ENCODE measurements at places on chromosomes 5 and 9.
A peak's percentile ranks its signal among the peaks of the same experiment; 100 is the strongest.

DNA sequence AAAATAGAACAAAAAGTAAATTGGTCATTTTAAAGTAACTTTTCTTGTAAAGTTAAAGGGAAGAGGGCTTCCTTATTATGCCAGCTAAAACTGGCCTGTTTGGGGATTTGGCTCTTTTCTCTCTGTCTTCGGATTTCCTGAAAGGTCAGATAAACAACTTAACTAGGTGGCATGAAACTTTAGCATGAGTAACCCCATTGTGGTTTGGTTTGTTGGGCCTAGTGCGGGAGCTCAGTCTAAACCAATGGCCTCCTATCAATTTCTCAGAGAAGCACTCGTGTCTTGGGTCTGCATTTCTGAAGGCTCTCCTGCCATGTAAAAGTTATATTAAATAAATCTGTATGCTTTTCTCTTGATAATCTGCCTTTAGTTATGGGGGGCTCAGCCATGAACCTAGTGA lies 48.5 kb upstream of the ANKH start:
- DNase-seq = no peak

- no peak for DNase-seq
Observed at GRCh38 chr9:33459115-33459514, 11.7 kb upstream of the AQP3 start.

- no peak for DNase-seq
Observed at GRCh38 chr5:55072666-55073065, 29.8 kb upstream of the GZMA start.

- no peak for DNase-seq
Observed at GRCh38 chr9:4098031-4098430, 201.8 kb downstream of the GLIS3 start.

GRCh38 chr9:78297672-78297961 lies 692 bp downstream of the PSAT1 start:
- no peak for DNase-seq

- no peak for DNase-seq
Observed at GRCh38 chr9:37395663-37396062, 26.8 kb upstream of the GRHPR start.

DNA sequence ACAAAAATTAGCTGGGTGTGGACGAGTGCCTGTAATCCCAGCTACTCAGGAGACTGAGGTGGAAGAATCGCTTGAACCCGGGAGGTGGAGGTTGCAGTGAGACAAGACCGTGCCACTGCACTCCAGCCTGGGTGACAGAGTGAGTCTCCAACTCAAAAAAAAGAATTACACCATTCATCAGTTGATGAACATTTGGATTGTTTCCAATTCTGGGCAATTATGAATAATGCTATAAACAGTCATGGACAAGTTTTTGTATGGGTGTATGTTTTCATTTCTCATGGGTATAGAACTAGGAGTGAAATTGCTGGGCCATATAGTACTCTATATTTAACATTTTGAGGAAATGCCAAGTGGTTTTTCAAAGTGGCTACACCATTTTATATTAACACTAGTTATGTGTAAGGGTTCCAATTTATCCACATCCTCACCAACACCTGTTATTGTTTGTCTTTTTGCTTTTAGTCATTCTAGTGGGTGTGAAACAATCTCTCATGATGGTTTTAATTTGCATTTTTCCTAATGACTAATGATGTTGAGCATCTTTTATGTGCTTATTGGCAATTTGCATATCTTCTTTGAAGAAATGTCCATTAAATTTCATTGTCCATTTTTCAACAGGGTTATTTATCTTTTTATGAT lies 9.0 kb upstream of the CCDC125 start:
- DNase-seq = peak; percentile 54

DNA sequence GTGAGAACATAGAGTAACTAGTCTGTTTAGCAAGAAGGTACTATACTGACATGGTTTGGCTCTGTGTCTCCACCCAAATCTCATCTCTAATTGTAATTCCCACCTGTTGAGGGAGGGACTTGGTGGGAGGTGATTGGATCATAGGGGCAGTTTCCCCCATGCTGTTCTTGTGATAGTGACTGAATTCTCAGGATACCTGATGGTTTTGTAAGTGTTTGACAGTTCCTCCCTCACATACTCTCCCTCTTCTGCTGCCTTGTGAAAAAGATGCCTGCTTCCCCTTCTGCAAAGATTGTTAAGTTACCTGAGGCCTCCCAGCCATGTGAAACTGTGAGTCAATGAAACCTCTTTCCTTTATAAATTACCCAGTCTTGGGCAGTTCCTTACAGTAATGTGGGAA lies 240.4 kb upstream of the ST8SIA4 start:
- no peak for DNase-seq
